ENCODE measurements at places on chromosomes 11 and 22. TPM values are rescaled to one million over a fixed set of nuclear protein-coding genes. Genes with fewer than 3 reads are reported as not detected.

GRCh38 chr11:97574976-97575665 lies 1185.3 kb downstream of the JRKL start:
- no peak for DNase-seq

Gene GLB1L3
- total RNA-seq: 7.5 TPM

GRCh38 chr11:105740164-105740903 lies 130.5 kb downstream of the GRIA4 start:
- DNase-seq: no peak

DNA sequence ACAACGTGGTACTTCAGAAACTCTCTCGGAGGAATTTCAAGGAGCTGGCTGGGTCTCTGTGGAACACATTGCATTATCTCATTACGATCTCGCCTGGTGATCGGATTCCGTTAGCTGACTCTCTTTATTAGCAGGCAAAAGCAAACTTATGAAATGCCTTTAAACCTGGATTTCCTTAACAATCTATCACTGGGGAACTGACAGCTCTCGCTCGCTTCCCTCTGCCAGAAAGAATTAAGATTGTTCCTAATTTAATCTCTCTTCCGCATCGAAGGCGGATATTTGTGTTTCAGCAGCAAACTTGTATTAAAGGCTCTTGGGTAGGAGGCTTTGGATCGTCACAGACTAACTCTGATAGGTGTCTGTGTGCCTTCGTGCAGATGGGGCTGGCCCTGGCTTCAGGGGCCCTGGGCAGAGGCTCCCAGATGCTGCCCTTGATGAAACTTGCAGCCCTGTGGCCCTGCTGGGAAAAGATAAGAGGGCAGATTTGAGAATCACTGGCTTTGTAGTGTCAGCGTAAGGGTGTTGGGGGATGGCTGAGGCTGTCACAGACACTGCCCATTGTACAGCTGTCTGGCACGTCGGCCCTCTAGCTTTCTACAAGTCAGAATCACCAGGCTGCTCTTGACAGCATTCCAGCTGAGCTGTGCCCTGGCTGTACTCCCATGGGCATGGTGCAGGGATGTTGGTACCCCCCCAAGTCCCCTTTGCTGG lies 162.2 kb upstream of the NECTIN1 start:
- no peak for DNase-seq

- DNase-seq: no peak
Measured at GRCh38 chr11:95680169-95680929, 109.2 kb downstream of the FAM76B start.

DNA sequence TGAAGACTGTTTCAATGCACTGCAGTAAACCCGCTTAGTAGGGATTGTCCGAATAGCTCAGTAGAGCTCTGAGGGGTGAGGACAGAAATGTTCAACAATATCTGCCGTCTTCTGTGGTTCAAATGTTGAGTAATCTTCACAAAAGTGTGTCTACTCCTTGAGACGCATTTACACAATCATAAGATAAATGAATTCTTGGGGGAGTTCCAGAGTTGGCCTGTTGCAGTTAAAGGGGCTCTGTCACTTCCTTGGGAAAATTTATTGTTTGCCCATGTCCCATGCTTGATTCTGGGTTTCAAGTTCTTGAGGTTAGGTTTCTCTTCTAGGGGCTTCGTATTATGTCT lies 614 bp downstream of the ANO3 start:
- DNase-seq: no peak

GRCh38 chr11:16977136-16977993 lies 36.8 kb downstream of the PLEKHA7 start:
- peak; percentile 52 for DNase-seq

DNA sequence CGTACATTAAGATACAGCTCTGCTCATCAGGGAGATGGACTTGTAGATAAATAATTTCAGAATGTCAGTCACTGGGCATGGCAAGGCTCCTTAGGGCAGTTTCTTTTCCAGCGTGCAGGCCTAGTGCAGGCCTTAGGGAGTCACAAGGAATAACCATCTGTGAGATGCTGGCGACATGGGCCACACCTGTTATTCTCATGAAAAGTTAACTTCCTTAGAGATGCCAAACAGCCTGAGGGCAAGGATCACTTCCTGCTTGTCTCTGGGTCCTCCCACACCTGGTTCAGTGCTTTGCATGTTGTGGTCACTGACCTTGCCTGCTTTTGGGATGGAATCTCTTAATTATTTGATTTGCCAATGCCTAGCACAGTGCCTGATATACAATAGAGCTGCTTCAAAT lies 70.6 kb downstream of the ST3GAL4 start:
- DNase-seq: no peak

- no peak for DNase-seq
Measured at GRCh38 chr22:23113847-23114720, 27.7 kb downstream of the RSPH14 start.

Gene CARD10
- 22.5 TPM for total RNA-seq

Gene C11orf87
- 0.03 TPM for total RNA-seq

GRCh38 chr11:94746721-94747120 lies 21.4 kb upstream of the AMOTL1 start:
- no peak for DNase-seq

Gene MMP12
- not detected for total RNA-seq

Gene DLG2
- total RNA-seq: 37.6 TPM

DNA sequence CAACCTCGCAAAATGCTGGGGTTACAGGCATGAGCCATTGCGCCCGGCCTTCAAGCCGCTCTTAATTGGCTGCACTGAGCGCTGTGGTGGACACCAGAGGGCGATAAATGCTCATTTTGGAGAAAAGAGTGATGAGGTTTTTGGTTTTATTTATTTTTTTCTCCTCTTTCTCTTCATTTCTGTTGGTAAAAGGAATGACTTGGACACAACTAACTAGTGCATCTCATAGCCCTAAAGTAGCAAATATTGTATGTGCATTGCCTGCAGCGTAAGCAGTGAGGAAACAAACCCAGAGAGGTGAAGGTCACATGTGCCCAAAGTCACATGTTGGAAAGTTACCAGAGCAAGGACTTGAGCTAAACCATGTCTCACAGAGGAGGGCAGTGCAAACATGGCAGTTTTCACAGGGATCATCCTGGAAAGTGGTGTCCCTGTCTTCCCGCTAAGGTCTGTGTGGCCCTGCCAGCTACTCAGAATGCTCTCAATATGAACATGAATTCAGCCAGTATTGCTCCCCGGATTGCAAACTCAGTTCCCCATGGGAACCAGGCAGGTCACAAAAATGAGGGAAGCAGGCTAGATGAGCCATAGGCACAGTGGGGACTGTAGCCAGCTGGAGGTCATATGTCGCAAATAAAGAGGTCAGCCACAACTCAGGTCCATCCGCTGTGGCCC lies 8.6 kb upstream of the CD82 start:
- peak; percentile 92 for DNase-seq

Gene APOA1
- total RNA-seq: not detected

- no peak for DNase-seq
Measured at GRCh38 chr11:19398772-19399527, 158.2 kb upstream of the E2F8 start.

- no peak for DNase-seq
Measured at GRCh38 chr22:45207981-45208664, 32.6 kb downstream of the KIAA0930 start.

Gene MMP13
- 2.7 TPM for total RNA-seq

Gene ENTHD1
- total RNA-seq: not detected

DNA sequence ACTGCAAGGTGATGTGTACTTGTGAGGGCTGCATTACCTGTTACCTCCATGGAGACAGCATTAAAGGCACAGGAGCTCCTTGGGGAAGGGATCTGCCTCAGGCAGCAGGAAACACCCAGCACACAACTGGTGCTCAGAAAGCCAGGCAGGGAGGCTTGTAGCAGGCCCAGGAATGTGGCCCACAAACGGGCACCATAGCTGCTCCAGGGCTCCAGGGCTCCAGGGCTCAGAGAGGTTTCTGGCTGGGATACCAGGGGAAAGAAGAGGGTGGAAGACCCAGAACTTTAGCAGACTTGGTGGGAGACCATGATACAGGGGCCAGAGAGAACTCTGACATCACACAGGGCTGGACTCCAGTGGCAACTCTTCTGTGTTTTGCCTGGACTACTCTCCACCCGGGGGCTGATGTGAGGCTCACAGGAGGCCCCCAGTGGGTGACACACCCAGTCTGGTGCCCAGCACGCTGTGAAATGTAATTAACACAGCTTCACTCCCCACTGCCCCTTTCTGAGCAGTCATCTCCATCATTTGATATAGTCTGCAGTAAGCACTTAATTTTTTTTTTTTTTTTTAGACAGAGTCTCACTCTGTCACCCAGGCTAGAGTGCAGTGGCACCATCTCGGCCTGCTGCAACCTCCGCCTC lies 14.7 kb upstream of the SULT4A1 start:
- no peak for DNase-seq

Gene NXPE2
- total RNA-seq: not detected

Gene OR5B21
- total RNA-seq: not detected

Gene FUT4
- total RNA-seq: 1.3 TPM

GRCh38 chr22:25942856-25943411 lies 200.9 kb downstream of the MYO18B start:
- DNase-seq: no peak

Gene FAM181B
- 0.59 TPM for total RNA-seq

- DNase-seq: no peak
Measured at GRCh38 chr11:116454020-116454645, 318.7 kb downstream of the BUD13 start.

GRCh38 chr22:32576553-32577253 lies 102.1 kb downstream of the FBXO7 start:
- DNase-seq: peak; percentile 72

GRCh38 chr11:2591805-2592204 lies 108.0 kb downstream of the KCNQ1OT1 start:
- DNase-seq: no peak

GRCh38 chr11:66318600-66318970 lies 1.7 kb upstream of the CD248 start:
- no peak for DNase-seq

GRCh38 chr11:16924826-16925560 lies 89.2 kb downstream of the PLEKHA7 start:
- DNase-seq: peak; percentile 34

Gene POU2AF2
- total RNA-seq: not detected

DNA sequence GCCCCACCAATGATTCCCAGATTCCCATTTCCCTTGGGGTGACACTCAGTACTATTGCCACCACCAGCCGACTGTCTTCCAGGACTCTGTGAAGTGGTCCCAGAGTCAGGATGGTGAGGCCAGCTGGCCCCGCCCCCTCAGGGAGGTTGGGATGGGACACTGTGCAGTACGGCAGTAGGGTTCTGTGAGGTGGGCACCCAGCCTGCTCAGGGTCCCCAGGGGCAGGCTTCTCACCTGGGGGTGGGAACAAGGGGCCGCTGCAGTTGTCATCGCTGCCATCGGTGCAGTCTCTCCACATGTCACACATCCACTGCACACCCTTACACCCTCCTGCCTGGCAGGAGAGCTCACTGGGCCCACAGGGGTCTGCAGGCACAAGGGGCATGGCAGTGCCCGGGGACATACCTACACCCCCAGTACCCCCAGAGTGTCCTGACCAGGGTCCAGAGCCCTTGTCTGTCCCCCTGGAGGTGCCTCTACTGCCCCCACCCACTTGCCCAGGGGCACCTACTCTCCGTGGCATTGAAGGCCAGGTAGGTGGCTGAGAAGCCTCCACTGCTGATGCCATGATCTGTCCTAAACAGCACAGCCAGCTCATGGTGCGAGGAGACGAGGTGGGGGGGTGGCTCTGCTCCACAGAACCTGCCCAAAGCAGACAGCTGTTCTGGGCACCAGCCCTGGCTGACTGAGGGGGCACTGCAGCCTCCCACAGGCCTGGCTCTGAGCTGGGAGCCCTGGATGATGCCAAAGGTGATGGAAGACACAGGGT lies 1.9 kb upstream of the C1QTNF5 start:
- DNase-seq: no peak

Gene KRTAP5-3
- not detected for total RNA-seq

- no peak for DNase-seq
Measured at GRCh38 chr11:102318469-102318868, 1.2 kb downstream of the BIRC3 start.

- DNase-seq: no peak
Measured at GRCh38 chr22:41696703-41697102, 2.6 kb upstream of the MEI1 start.

GRCh38 chr11:126082251-126083109 lies 19.8 kb upstream of the CDON start:
- peak; percentile 84 for DNase-seq

Data from lower leg skin (tissue), 4 donors.